ENCODE measurements at places on chromosomes 5 and 9.

DNA sequence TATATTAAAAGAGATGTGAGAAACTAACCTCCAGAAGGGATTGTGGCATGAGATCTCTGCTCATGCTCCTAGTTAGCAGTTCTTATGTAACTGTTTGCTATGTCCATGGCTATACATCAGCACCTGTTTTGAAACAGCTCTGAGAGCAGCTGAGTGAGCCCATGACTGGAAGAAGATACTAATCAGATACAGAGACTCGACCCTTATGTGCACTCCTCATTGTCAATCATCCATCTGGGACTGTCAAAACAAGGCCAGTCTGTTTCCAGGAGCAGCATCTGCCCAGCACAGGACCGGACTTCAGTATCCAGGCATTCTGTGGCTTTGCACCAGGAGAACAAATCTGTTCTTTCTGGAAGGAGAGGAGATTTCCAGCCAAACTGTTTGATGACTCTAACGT, 77.7 kb downstream of the EFNA5 start:
- no peak for DNase-seq

- no peak for DNase-seq
Observed at GRCh38 chr5:33558489-33558888, 117.7 kb downstream of the TARS1 start.

GRCh38 chr5:59764361-59764760, 129.2 kb downstream of the PDE4D start:
- no peak for DNase-seq

- DNase-seq = peak; percentile 6
Observed at GRCh38 chr9:79952401-79952800, 380.6 kb downstream of the TLE4 start.

DNA sequence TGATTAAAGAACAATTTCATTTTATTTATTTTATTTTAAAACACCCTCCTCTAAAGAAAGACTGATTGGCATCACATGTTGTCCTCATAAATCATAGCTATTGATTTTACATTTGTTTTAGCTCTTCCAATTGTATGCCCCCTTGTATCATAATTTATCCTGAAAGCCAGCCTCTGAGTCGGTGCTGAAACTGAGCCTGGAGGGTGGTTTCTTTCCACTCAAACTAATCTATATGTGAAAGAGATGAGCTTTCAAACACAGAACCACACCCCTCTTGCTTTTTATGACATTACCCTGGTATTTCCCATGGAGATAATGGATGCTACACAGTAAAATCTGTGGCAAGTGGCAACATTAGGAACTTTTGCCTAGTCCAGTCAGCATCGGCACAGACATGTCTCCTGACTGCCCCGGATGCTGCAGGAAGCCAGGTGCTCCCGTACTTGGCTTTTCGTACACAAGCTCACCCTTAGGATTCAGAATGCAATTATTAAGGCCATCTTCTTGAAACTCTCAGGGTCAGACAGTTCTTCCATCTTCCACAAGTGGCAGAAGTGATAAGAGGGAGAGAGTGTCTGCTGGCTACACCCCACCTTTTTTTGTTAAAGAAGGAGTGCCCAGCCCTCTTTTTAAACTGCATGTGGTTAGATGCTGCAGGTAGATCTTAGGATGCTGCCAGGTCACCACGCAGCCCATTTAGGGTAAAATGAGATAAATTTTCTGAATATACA, 91.1 kb downstream of the SNCAIP start:
- DNase-seq = no peak

- no peak for DNase-seq
Observed at GRCh38 chr5:149745943-149746324, 15.8 kb downstream of the PPARGC1B start.

- DNase-seq = no peak
Observed at GRCh38 chr9:70462300-70462699, 47.8 kb upstream of the KLF9 start.

- no peak for DNase-seq
Observed at GRCh38 chr9:105978336-105978735, 284.0 kb downstream of the TMEM38B start.

DNA sequence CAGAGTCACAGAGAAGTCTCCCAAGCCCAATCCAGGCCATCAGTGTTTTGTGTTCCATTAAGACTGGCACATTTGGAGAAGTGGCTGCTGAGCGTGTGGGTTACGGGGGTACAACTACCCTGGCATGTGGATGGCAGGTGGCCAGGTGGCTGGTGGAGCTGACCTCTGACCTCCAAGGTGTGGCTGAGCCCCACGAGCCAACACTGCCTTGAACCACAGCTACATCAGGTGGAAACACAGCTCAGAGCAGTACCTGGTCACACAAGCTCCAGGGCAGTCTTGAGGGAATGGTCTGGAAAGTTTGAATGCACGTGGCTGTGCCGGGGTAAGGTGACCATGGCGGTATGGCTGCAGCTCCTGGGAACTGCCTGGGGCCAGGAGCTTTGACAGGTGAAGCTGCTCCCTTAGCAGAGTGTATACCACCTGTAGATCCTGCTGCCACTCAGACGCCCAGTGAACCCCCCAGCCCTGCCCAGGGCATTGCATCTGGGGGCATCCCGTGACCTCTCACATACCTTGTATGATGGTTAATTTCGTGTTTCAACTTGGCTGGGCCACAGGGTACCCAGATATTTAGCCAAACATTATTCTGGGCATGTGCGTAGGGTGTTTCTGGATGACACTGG, 207.9 kb downstream of the GADD45G start:
- DNase-seq = no peak

Measured in fibroblast of skin of abdomen (primary cell).